ENCODE measurements at places on chromosomes 2 and 18.

- DNase-seq, result no peak
These were observed 46.8 kb downstream of the RPIA start for GRCh38 chr2:88738271-88738670.

GRCh38 chr2:18724371-18725145 lies 135.2 kb upstream of the NT5C1B start:
- no peak for DNase-seq

GRCh38 chr2:216715402-216715974 lies 20.1 kb upstream of the IGFBP5 start:
- DNase-seq, result no peak

DNA sequence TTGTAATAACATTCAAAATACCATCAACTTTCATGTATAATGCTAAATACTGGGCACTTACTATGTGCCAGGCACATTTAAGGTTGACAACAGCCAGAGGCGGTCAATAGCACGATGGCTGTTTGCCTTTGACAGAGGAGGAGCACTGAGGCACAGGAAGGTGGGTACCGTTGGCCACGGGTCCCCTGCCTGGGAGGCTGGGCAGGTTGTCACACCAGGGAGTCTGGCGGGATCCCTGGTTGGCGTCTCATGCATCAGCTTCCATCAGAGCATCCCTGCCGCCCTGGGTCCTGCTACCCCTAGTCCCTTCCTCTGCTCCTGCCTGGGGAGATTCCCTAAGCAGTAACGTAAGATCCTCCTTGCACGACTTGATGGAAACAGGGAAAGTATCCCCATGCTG lies 19.4 kb downstream of the ALLC start:
- DNase-seq, result no peak

- DNase-seq, result no peak
These were observed 82.8 kb downstream of the SMAD2 start for GRCh38 chr18:47847635-47848034.

DNA sequence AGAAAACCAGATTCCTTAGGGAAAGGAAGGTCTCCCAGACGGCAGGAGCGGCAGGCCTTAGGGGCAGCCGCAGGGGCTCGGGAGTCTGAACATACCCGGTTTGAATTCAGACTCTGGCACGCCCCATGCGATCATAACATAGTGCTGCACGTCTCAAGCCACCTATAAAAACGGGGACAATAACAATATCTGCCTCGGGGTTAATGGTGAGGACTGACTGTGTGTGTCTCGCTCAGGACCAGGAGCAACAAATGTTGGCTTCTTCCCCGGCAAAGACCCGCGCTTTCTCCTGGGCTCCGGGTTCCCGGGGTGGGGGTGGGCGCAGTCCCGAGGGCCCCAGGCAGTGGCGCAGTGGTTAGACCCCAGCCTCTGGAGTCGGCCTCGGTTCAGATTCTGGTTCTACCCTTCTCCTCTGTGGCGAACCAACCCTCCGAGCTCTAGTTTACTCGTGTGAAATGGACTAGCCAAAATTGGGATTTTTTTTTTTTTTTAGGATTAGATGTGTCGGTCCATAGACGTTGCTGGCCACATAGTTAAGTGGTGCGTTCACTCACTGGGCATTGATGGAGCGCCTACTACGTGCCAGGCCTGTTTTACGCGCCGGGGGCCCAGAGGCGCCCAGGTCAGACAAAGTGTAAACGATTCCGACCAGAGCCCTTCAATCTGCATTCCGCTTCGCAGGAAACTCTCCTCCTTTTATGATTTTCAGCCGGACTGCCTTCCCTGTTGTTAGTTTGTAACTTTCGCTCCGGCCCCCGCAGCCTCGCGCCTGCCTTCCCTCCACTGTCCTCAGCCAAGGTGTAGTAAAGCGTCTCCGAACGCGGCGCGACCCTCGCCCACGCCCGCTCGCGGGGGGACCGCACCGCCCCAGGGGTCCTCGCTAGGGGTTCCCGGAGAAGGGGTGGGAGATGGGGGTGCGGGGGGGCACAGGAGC lies 820 bp upstream of the SH3BP4 start:
- no peak for DNase-seq

DNA sequence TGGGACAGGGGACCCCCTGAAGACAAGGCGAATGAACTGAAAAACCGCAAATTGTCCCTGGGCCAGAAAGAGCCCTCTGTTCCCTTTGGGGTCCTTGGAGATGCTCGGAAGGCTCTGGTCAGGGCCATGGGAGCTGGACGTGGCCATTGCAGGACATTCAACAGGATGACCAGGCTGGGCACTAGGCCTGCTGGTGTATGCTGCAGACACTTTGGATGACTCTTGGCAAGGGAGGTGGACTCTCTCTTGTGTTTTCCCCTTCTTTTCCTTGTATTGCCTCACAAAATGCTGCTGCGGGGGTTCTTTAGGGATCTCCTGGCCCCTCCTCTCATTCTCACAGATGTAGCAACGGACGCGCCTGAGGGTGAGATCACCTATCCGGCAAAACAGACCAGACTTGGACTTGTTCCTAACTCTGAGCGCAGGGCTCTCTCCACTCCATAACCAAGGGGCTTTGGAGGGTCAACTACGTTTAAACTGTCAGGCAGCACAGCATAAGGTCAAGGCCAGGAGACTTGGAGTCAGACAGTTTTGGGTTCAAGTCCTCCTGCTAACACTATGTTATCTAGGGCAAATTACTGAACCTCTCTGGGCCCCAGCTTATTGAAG lies 41.8 kb upstream of the SH3RF3 start:
- DNase-seq, result no peak

GRCh38 chr2:176500901-176501300 lies 231.7 kb downstream of the MTX2 start:
- DNase-seq, result no peak

- DNase-seq, result no peak
These were observed 29.5 kb upstream of the DPP4 start for GRCh38 chr2:162103443-162104009.

DNA sequence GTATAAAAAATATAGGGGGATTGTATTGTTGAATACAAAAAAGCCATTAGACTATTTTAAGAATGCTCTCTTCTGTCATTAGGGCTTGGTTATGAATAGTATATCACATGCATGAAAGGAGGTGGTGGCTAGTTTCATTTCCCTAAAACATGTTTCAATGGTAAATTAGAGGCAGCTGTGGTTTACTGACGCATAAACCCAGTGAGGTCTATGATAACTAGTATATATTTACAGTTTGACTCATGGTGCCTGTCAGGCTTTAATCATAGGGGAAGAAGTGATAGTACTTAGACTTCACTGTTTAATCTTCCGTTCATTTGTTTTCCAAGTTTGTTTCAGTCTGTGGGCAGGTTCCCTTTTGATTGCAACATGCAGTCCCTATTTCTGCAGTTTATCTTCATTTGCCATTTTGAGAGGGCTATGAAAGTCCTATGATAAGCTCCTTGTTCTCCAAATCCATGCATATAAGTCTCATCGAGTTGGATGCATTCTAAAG lies 55.1 kb upstream of the MAP4K3 start:
- no peak for DNase-seq

GRCh38 chr2:85600235-85600575 lies 2.3 kb downstream of the TMEM150A start:
- no peak for DNase-seq

- no peak for DNase-seq
These were observed 113.4 kb downstream of the RTP5 start for GRCh38 chr2:241982706-241983570.

GRCh38 chr2:70835643-70836042 lies at the start of gene CD207:
CD207 (minus strand) TSS chr2:70835816; CDS start chr2:70835776, 40 bp downstream.
- DNase-seq, result no peak

- no peak for DNase-seq
These were observed 55.0 kb upstream of the SPRED2 start for GRCh38 chr2:65487404-65487803.

- no peak for DNase-seq
These were observed 18.6 kb downstream of the NRXN1 start for GRCh38 chr2:51013079-51013932.
